ENCODE measurements at places on chromosomes 11 and 22. TPM values are rescaled to one million over a fixed set of nuclear protein-coding genes. Genes with fewer than 3 reads are reported as not detected.

MMP10 gene
- 11.1 TPM for total RNA-seq

TP53I11 gene
- 28.9 TPM for total RNA-seq

PGA5 gene
- total RNA-seq = not detected

CHADL gene
- 0.28 TPM for total RNA-seq

RFPL1 gene
- not detected for total RNA-seq

FOLR3 gene
- not detected for total RNA-seq

CD3D gene
- total RNA-seq = not detected

DEFB131B gene
- total RNA-seq = not detected

C1QTNF4 gene
- 0.18 TPM for total RNA-seq

IGLL1 gene
- not detected for total RNA-seq

AMOTL1 gene
- total RNA-seq = 35.2 TPM

RPS13 gene
- total RNA-seq = 1,145 TPM

DERL3 gene
- total RNA-seq = 0.63 TPM

PKNOX2 gene
- total RNA-seq = not detected

DDT gene
- 113 TPM for total RNA-seq

FAM227A gene
- total RNA-seq = 2.1 TPM

SCYL1 gene
- total RNA-seq = 70.9 TPM

CLDN5 gene
- 857 TPM for total RNA-seq

MICAL3 gene
- total RNA-seq = 28.5 TPM

TMEM45B gene
- not detected for total RNA-seq

SYCE3 gene
- not detected for total RNA-seq

Measured in endothelial cell of coronary artery (primary cell).